Naive thymus-derived CD8-positive, alpha-beta T cell (primary cell): ENCODE measurements at places on chromosomes 7 and 10. TPM values are rescaled to one million over a fixed set of nuclear protein-coding genes. Genes with fewer than 3 reads are reported as not detected.

The PRKG1 gene
- not detected for total RNA-seq

The ZNF33A gene
- 76.1 TPM for total RNA-seq

The OR2A42 gene
- not detected for total RNA-seq

The NOBOX gene
- not detected for total RNA-seq

- no peak for DNase-seq
Observed at GRCh38 chr7:141704112-141704511, 2.1 kb upstream of the DENND11 start.

- DNase-seq, result no peak
Observed at GRCh38 chr7:29574659-29575058, 11.0 kb downstream of the PRR15 start.

GRCh38 chr7:11737723-11738122, 94.3 kb downstream of the THSD7A start:
- no peak for DNase-seq

- no peak for DNase-seq
Observed at GRCh38 chr10:52771534-52772445, 794 bp downstream of the MBL2 start.

DNA sequence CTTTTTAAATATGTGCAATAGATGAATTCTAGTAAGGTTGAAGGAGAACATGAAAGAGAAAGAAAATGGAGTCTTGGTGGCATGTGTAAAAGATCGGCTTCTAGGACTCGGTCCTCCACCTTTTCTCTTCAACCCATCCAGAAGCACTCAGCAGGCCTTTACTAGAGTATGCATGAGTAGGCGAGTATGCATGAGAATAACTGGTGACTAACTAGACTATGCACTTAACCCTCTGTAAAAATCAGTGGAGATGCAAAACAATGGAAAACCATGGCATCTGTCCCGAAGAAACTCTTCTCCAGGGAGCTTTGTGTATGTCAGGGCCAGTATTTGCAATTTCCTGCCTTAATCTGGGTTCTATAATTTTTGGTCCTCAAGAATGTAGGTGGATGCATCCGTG, 40.0 kb upstream of the GRB10 start:
- no peak for DNase-seq

GRCh38 chr7:32500922-32501341, 5.6 kb downstream of the AVL9 start:
- no peak for DNase-seq

- no peak for DNase-seq
Observed at GRCh38 chr10:59965899-59966650, 59.7 kb upstream of the CCDC6 start.

- no peak for DNase-seq
Observed at GRCh38 chr10:98456686-98457482, 10.1 kb upstream of the HPS1 start.

DNA sequence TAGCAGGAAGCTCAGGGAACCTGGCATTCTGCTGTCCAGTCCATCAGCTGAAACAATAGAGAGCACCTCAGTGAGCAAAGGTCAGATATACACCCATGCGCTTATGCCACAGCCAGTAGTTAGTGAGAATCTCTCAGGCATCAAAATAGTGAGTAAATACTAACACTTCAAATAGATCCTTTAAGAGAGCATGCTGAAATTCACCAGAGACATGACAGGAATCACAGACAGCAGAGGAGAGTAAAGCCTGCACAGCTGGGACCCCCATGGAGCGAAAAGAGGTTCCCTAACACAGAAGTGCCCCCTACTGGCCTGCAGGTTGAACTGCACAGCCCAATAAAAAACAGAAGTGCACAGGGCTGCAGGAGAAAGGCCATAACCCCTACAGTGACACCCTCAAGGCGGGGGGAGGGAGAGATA, 57.6 kb upstream of the ANTXRL start:
- DNase-seq, result peak; percentile 19

- peak; percentile 72 for DNase-seq
Observed at GRCh38 chr10:101014230-101014884, 14.7 kb downstream of the LZTS2 start.
